ENCODE measurements at places on chromosomes 16 and 17. TPM values are rescaled to one million over a fixed set of nuclear protein-coding genes. Genes with fewer than 3 reads are reported as not detected.

CAVIN1 gene
- 30.4 TPM for polyA plus RNA-seq

NACA2 gene
- 0.15 TPM for polyA plus RNA-seq

AXIN1 gene
- 15.8 TPM for polyA plus RNA-seq

RGS11 gene
- polyA plus RNA-seq, result 7.2 TPM

CDH3 gene
- 0.25 TPM for polyA plus RNA-seq

PIMREG gene
- 0.15 TPM for polyA plus RNA-seq

RNF157 gene
- polyA plus RNA-seq, result 25.2 TPM

SLC7A5 gene
- polyA plus RNA-seq, result 3.4 TPM

ITGAL gene
- 5.3 TPM for polyA plus RNA-seq

FOXC2 gene
- 0.08 TPM for polyA plus RNA-seq

OTOA gene
- polyA plus RNA-seq, result 0.03 TPM

ITGAX gene
- polyA plus RNA-seq, result 0.91 TPM

HSDL1 gene
- polyA plus RNA-seq, result 14.3 TPM

HID1 gene
- polyA plus RNA-seq, result 98.5 TPM

PRSS53 gene
- 0.88 TPM for polyA plus RNA-seq

CNGB1 gene
- under 0.01 TPM for polyA plus RNA-seq

CD300LD gene
- polyA plus RNA-seq, result not detected

PEMT gene
- 44.0 TPM for polyA plus RNA-seq

OR4D1 gene
- polyA plus RNA-seq, result 0.01 TPM

HOXB5 gene
- 3.9 TPM for polyA plus RNA-seq

TNP2 gene
- polyA plus RNA-seq, result not detected

PSKH1 gene
- polyA plus RNA-seq, result 23.5 TPM

MT3 gene
- 0.91 TPM for polyA plus RNA-seq

SRP68 gene
- polyA plus RNA-seq, result 44.1 TPM

PERCC1 gene
- 0.24 TPM for polyA plus RNA-seq

PRR14 gene
- 27.8 TPM for polyA plus RNA-seq

MXRA7 gene
- 47.6 TPM for polyA plus RNA-seq

SGSM2 gene
- polyA plus RNA-seq, result 22.0 TPM

TEKT1 gene
- not detected for polyA plus RNA-seq

DOC2A gene
- 1.9 TPM for polyA plus RNA-seq

LLGL1 gene
- polyA plus RNA-seq, result 5.0 TPM

DRG2 gene
- polyA plus RNA-seq, result 21.8 TPM

ZNF19 gene
- polyA plus RNA-seq, result 1.4 TPM

LPO gene
- polyA plus RNA-seq, result not detected

CCL4L2 gene
- polyA plus RNA-seq, result 2.1 TPM

MRPL12 gene
- polyA plus RNA-seq, result 134 TPM

GPRC5C gene
- 35.5 TPM for polyA plus RNA-seq

OMG gene
- 0.06 TPM for polyA plus RNA-seq

CLEC3A gene
- not detected for polyA plus RNA-seq

TNRC6C gene
- polyA plus RNA-seq, result 5.5 TPM

SLC38A8 gene
- polyA plus RNA-seq, result 0.37 TPM

SLC12A3 gene
- 0.02 TPM for polyA plus RNA-seq

AOC2 gene
- polyA plus RNA-seq, result 3.1 TPM

MYH2 gene
- polyA plus RNA-seq, result 0.33 TPM

AXIN2 gene
- polyA plus RNA-seq, result 7.5 TPM

TBC1D3L gene
- 5.5 TPM for polyA plus RNA-seq

MMP2 gene
- 33.4 TPM for polyA plus RNA-seq

CDC42EP4 gene
- polyA plus RNA-seq, result 302 TPM

TMC7 gene
- polyA plus RNA-seq, result 2.0 TPM

SULT1A1 gene
- 13.3 TPM for polyA plus RNA-seq

NPIPA2 gene
- polyA plus RNA-seq, result 0.52 TPM

ENPP7 gene
- polyA plus RNA-seq, result not detected

CHMP1A gene
- polyA plus RNA-seq, result 59.4 TPM

KRTAP9-8 gene
- polyA plus RNA-seq, result not detected

TPPP3 gene
- polyA plus RNA-seq, result 11.1 TPM

TP53TG3F gene
- not detected for polyA plus RNA-seq

FLCN gene
- 20.4 TPM for polyA plus RNA-seq

CES4A gene
- 9.8 TPM for polyA plus RNA-seq

Measured in adipose tissue (tissue), 3 donors.